ENCODE measurements at places on chromosomes 5 and 9.

DNA sequence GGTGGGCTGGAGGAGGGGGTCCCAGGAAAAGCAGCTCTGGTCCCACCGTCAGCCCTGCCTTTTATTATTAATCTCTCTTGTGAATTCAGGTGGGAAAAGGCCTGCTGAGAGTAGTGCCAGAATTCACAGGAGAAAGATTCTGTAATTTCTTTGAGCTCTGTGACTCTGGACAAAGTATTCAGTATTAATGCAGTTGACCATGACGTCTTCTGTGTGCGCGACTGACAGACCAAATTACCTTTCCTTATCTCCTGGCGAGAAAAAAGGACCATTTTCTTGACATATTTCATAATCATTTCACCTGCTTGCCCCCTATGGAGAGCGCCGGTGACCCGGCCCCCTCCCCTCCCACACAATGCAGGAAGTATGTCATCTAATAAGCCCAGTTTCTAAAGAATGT, 26.8 kb upstream of the GRHPR start:
- no peak for DNase-seq

DNA sequence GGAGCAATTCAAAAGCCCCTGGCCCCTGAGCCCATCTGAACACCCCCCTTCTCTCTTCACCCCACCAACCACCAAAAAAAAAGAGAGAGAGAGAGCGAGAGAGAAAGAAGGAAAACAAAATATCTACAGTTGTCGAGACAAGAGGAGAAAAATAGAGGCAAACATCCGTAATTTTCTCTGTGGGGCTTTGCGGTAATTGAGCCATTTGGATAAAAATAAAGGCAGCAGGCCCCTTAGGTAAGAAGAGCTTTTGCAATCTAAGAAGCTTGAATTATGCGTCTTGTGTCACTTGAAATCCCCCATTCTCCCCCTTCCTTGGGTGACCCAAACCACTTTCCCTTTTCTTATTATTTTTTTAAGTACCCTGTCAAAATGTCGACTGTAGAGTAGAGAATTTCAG, 35.5 kb upstream of the FUBP3 start:
- DNase-seq, result no peak

GRCh38 chr5:174115226-174115625, 69.7 kb downstream of the NSG2 start:
- DNase-seq, result no peak

DNA sequence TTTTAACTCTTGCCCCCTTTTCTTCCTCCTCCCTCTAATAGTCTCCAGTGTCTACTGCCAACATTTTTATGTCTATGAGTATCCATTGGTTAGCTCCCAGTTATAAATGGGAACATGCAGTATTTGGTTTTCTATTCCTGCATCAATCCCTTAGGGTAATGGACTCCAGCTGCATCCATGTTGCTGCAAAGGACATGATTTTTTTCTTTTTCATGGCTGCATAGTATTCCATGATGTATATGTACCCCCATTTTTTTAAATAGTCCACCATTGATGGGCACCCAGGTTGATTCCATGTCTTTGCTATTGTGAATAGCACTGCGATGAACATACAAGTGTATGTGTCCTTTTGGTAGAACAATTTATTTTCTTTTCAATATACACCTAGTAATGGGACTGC, 993.7 kb downstream of the EFNA5 start:
- no peak for DNase-seq

GRCh38 chr5:136730426-136730825, 365.1 kb upstream of the TRPC7 start:
- DNase-seq, result no peak

- DNase-seq, result no peak
Observed at GRCh38 chr5:102561894-102562760, 63.3 kb upstream of the SLCO6A1 start.

- DNase-seq, result no peak
Observed at GRCh38 chr5:81638471-81638870, 112.4 kb downstream of the SSBP2 start.

- no peak for DNase-seq
Observed at GRCh38 chr5:8814105-8814504, 731.8 kb downstream of the SEMA5A start.

DNA sequence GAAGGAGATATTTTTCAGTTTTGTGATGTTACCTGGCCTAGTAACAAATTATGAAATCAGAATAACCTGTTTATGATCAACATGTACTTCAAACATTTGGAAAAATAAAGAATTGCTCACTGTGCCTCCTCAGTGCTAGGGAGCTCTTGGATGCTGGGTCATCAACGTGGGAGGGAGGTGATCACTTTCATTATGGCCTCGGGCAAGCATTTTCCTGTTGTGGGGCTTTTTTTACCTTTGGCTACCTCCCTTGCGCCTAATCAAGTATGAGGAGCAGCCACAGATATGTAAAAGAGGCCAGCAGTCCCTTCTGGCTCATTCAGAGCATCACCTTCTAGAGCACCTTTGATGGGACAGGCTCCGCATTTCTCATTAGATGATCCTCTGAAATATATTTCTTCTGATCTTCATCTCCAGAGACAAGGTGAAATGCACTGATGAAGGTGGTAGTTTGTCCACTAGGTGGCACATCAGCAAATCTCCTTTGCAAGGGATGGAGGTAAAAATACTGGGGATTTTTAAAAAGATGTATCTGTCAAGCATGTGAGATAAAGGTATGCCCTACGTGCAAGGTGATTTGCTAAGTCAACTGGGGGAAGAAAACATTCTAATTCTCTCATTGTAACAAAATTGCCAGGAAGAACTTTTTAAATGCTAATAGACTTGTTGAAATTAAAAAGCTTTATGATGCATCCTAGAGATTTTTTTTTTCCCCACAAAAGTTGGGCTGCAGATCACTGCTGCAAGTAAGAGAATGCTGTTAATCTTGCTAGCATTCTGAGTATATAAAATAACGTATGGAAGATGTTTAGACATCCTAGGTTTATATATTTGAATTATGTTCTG, 218.2 kb downstream of the MAST4 start:
- no peak for DNase-seq

DNA sequence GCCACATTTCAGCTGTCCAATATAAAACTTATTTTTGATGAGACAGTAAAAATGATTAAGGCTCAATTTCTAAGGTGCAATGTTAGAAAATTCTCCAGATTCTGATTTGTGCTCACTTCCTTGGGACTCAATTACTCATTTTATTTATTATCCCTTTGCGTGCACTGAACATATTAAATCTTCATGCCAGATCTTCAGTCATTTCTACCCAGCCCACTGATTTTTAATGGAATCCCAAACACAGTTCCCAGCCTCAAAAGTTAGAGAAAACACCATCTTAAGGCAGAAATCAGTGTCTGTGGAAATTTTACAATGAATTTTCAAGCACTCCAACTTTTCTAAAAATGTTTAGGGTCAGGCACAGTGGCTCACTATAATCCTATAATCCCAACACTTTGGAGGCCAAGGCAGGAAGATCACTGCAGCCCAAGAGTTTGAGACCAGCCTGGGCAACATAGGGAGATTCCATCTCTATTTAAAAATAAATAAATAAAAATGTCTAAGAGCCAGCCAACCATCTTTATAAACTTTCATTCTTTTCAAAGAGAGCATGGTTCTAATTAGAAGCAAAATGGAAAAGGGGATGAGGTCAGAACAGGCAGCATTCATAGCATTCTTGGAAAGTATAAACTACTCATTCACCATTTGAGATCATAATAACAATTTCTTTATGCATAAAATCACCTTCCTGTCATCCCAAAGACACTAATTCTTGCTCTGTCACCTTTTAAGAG, 53.7 kb downstream of the TLE1 start:
- DNase-seq, result no peak

- no peak for DNase-seq
Observed at GRCh38 chr5:136020001-136020382, 8.8 kb upstream of the TGFBI start.

DNA sequence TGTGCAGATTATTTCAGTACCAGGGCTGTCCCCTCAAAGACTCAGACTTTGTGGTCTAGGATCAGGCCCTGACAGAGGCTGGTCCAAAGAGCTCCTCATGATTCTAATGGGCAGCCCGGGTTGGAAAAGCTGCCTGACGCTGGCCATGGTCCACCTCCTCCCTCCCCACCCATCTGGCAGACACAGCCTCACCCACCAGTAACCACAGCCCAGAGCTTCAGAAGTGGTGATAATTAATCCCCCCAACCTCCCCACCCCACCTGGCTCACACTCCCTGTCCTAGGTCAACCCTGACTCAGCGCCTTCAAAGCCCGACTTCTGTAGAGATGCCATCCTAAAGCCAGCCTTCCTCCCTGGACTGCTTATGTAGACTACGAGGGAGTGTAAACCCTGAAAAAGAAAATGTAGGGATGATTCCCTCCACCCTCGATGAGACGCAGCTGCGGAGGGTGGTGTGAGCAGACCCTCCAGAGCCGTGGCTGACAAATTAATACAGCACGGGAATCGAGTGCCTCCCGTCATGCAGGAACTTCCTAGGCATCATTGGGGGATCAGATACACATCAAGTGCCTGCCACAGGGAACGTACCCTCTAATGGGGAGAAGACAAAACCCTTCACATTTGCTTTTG, 7.0 kb downstream of the UBE2QL1 start:
- no peak for DNase-seq

DNA sequence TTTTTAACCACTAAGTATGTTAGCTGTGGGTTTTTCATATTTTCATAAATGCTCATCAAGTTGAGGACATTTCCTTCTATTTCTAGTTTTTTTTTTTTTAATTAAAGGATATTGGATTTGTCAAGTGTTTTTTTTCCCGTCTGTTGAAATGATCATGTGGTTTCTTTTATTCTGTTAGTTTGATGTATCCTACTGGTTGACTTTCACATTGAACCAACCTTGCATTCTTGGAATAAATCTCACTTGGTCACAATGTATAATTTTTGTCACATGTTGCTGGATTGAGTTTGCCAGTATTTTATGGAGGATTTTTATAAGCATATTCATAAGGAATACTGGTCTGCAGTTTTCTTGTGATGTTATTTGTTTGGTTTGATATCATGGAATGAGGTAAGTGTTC, 12.4 kb downstream of the FAM200C start:
- no peak for DNase-seq

- DNase-seq, result no peak
Observed at GRCh38 chr9:123400926-123401503, 45.0 kb downstream of the CRB2 start.

DNA sequence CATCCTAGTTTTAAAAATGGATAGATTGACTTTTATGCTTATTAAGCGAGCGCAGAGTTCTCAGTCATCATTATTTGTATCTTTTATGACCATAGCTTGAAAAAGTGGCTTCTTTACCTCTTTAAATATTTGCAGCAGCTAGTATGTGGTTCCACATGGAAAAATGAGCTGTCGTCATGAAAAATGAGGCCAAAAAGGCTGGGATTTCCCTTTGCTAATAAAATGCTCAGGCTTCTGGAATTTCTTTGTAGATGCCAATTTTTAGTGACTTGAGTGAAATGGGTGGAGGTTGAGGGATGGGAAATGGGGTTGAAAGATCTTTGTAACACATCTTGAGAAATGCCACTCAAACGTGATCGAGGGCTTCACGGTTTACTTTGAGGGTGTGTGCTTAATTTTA, 35.2 kb downstream of the RAI14 start:
- no peak for DNase-seq

DNA sequence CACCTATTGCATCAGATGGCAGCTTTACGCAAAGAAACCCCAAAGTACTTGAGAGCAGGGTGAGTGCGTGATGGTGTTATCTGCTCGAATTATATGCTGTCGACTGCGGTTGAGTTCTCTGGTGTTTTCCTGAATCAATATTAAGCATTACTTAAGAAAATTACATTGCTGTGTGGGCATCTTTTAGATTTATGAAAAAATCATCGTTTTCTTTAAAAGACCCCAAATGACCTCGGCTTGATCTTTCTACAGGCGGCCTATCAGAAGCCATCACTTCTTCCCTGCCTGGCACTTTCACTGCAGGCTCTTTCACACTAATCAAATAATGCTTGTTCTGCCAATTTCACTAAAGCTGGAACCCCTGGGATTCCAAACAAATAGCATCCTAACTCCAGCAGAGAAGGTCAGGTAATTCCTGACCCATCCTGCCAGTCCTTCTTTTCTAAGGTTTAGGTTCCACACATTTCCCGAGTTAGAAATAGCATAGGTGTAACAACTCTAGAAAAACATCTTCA, 1.7 kb downstream of the UBE2QL1 start:
- DNase-seq, result no peak
